RPMI8226 (cell line): ENCODE measurements at places on chromosomes 11 and 22.

GRCh38 chr11:13338019-13338426 is 60.4 kb downstream of the BMAL1 start:
- peak; percentile 37 for DNase-seq

DNA sequence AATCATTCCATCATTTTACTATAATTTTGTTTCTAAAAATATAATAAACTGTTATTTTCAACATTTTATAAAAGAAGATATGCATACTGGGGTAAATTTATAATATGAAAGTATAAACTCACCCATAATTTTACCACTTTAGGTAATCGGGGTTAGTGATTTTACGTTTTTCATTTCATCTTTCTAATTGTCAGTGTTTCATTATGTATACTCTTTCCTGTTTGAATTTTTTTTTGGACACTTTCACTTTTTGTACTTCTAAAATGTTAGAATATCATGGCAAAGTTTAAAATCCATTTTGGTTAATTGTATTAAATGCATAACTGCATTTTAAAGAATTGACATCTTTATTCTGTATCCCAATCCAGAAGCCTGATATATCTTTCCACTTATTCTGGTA is 115.8 kb downstream of the METTL15 start:
- no peak for DNase-seq

- no peak for DNase-seq
These were observed 22.5 kb upstream of the SMIM35 start for GRCh38 chr11:118109231-118109630.

GRCh38 chr22:35538801-35539321 is 1.8 kb upstream of the RASD2 start:
- peak; percentile 46 for DNase-seq

- no peak for DNase-seq
These were observed 9.6 kb downstream of the SSTR3 start for GRCh38 chr22:37202716-37203115.

DNA sequence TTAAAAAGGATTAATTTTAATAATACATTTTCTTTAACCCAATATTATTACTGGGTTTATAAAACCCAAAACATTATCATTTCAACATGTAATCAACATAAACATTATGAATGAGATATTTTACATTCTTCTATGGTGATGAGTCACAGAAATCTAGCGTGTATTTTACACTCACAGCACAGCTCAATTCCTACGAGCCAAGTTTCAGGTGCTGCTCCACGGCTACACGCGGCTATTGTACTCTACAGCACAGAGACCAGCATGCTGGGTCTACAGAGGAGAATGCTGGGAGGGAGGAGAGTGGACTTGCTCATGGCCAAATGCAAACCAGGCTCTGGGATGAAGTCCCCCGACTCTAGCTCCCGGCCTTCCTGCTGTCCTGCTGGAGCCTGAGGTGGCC is 72.0 kb upstream of the LMO1 start:
- no peak for DNase-seq

- no peak for DNase-seq
These were observed 26.6 kb downstream of the HPS5 start for GRCh38 chr11:18295316-18295715.

- DNase-seq, result no peak
These were observed 531.7 kb downstream of the ETS1 start for GRCh38 chr11:128055576-128056217.

DNA sequence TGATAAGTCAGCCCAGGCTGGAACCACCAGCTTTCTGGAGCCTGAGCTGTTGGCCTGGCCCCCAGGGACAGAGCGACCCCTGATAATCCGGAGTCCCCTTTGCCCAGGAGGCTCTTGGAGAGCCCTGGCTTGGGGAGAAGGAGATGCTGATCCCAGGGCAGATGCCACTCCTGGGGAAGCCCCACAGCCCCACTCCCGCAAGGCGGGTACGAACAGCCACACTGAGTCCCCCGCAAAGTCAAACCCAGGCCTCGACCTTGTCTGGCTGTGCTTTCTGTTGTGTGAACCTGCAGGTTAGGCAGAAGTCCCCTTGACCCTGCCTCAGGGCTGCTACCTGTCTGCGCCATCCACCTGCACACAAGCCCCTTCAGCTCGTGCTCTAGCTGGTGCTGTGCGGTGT is 108.0 kb downstream of the KCNQ1OT1 start:
- DNase-seq, result no peak

- no peak for DNase-seq
These were observed 1.1 kb downstream of the PUS3 start for GRCh38 chr11:125901872-125902271.

GRCh38 chr11:126431401-126432064 is 76.0 kb downstream of the ST3GAL4 start:
- DNase-seq, result no peak

DNA sequence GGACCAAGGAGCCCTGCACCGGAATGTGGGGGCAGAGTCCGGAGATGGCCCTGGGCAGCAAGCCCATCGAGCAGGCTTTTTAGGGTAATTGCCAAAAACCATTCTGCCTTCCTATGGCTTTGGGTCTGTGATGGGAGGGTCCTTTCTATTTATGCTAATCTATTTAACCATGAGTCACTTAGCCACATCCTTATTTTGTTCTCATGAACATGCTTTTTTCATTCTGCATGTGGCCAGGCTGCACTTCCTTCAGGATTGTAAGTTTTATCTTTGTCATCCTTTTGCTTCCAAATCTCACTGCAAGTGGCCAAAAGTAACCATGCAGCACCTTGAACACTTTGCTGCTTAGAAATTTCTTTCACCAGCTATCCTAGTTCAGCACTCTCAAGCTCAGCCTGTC is 88.3 kb downstream of the EFCAB6 start:
- DNase-seq, result peak; percentile 61

- DNase-seq, result no peak
These were observed 84.0 kb downstream of the SWAP70 start for GRCh38 chr11:9747828-9748227.

- DNase-seq, result peak; percentile 50
These were observed 2.1 kb downstream of the KMT2A start for GRCh38 chr11:118438314-118438931.

DNA sequence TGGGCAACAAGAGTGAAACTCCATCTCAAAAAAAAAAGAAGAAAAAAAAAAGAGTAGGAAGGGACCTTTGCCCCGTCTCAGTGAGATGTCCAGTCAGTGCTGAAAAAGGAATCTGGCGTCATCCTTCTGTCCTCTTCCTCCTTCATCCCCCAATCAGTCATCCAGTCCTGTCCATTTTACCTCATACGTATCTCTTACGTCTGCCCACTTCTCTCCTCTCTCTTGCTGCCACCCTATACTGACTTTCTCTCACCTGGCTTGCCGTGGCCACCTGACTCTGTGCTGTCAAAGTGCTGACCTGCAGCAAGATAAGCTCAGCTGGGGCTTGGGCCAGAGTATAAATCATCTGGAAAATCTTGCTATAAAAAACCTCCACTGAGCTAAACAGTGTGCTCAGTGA is 13.6 kb downstream of the SEPTIN3 start:
- no peak for DNase-seq
